ENCODE measurements at places on chromosomes 11 and 22.
A peak's percentile ranks its signal among the peaks of the same experiment; 100 is the strongest.

GRCh38 chr22:37202716-37203115, 9.6 kb downstream of the SSTR3 start:
- no peak for DNase-seq

- no peak for DNase-seq
These were observed 1514.4 kb downstream of the BRD1 start for GRCh38 chr22:48313175-48313830.

DNA sequence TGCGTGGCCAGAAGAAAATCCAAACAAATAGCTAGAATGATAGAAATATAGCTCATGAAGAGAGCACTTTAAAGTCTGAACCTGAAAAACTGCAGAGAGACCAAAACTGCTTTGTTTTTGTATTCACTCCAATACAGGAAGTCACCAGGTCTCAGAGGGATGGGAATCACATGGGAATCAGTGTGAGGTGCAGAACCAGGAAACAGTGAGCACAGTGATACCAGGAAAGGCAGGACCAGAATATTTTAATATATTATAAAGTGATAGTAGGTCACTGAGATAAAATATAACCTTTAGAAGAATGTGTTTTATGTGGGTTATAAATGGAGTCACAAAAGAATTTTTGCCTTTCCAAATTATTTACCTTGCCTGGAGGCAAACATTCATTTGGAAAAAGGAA, 277.3 kb downstream of the CASP12 start:
- no peak for DNase-seq

DNA sequence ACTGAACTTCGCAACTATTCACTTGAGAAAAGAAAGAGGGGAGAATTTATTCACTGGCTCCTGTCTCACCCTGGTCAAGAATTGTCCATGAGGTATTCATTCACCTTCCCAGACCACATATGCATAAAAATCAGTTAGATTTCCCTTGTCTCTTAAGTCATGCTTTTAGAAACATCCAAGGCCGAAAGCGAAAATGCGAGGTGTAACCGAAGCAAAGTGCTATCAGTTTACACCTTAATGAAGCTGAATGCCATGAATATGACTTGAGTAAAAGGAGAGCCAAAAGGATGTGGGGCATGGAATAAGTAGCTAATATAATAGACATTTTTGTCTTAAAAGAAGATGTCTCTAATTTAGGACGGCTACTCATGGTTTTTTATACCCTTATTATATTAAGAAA, 965.6 kb upstream of the CHORDC1 start:
- no peak for DNase-seq

DNA sequence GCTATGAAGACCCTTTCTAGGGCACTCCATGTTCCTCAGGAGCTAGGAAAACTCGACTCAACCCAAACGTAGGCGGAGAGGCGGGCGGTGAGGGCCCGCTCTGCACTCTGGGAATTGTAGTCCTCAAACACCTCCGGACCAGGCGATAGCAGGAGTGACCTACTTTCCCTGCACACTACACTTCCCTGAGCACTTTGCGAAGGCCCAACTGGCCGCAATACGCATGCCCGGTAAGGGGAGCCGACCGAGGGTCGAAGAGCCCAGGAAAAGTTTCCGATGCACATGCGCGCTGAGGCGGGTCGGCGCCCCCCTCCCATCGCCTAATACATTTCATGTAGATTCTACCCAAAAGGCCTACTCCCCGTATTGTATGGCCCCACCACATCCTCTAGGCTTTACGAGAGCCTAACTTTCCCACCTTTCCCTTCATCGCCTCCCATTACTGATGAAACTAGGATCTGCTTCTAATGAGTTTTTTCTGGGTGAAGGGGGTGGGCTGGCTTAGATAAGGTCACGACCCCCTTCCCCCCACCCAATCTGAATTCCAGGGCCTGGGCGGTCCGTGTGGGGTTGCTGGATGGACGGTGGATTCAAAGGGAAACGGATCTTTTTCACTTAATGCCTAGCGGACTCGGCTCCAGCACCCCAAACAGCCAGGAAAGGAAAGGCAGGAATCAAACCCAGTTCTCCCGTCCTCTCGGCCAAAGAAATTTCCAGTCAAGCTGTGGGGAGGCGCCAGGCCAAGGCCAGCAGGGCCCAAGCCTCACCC, 2.1 kb downstream of the TOB2 start:
- peak; percentile 81 for DNase-seq

DNA sequence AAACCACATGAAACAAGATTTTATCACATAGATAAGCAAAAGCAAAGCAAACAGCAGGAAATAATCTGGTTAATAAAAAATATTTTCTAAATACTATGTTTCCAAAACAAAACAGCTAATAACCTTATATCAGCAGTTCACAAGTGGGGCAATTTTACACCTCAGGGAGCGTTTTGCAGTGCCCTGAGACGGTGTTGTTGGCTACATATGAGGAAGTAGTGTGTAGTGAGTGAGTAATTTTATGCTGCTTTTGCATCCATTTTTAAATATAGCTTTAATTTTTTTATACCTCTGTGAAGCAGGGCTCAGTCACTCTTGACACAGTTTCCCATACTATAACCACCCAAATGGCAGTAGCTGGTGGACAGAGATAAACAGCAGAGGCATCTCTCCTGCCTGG, 438.5 kb upstream of the B3GAT1 start:
- no peak for DNase-seq
